ENCODE measurements at places on chromosomes 12 and 14.

DNA sequence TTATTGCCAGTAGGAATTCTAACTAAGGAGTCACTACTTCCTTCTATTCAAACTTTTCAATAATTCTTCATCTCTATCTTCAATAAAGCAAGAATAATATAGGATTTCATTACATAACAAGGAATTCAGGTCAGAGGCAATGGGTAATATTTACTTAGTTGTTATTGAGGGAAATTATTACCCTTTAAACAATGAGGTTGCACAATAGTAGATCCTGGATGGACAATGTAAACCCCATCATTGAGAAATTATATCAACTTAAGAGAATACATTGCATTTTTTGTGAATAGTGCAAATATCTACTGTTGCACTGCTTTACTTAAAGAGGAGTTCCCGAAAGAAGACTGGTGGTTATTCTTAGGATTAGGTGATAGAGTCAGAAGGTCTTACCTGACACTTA, 43.8 kb downstream of the A2M start:
- no peak for DNase-seq

DNA sequence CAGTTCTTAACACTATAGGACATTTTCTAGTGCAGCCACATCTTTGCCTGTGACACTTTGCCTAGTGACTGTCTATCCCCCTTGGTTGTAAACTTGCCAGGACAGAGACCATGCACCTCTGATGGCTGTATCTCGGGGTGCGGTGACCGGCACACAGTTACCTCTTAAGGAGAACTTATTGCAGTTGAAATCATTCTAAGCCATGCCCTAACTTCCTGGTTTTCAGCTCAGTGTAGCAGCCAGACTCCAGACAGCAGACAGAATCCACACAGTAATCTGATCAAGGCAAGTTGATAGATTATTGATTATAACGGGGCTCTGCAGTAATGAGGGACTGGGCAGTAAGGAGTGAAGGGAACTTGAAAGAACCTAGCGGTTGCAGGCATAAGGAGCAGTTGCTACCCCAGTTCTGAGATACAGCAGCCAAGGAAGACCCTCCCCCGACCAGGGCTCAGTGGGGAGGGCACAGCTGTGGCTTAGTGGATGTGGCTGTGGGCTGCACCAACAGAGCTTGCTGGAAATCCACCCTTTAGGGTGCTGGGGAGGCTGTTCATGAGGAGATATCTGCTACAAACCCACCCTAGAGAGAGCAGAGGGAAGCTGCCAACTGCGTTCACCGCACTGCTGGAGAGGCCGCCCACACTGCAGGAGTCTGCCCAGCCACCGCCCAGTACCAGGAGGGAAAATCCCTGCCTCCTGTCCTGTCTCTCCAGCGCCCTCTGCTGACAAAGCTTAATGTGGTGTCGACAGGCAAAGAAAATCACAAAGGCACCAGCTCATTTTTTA, 58.2 kb upstream of the BEGAIN start:
- peak; percentile 59 for DNase-seq

- DNase-seq, result no peak
Measured at GRCh38 chr12:68279227-68280054, 26.0 kb upstream of the IL22 start.

- no peak for DNase-seq
Measured at GRCh38 chr14:23345987-23346692, 6.5 kb downstream of the SLC22A17 start.

GRCh38 chr14:80055226-80055625, 156.1 kb downstream of the DIO2 start:
- DNase-seq, result no peak

DNA sequence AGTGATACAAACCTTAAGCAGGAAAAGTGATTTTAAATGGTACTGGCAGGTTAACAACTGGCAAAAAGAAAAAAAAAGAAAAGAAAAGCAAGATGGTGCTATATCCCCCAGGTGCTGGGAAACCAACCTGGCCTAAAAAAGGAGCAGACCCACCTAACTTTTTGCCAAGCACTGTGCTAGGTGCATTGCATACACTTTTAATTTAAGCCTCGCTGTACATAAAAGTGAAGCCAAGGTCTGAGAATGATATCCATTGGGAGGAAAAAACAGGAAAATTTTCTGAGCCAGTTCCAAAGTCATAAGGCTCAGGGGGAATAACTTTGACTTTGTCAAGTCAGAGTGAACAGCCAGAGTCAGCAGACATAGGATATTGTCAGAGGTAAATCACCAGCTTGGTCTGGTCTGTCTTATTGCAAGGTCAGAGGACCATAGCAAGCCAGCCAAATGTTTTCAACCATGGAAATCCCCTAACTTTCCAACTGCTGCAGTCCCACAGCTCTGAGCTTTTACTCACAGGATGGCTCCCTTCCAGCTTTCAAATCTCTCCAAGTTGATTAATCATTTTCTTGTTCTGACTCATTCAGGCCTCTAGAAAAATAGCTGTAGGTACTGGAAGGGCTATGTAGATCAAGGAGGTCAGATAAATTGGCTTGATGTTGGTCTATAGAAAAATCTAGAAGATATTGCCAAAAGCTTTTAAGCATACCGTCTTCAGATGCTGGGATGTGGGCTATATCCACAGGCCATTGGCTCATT, 412.9 kb downstream of the RAD51B start:
- peak; percentile 87 for DNase-seq

All from AG09319 (cell line).